Bronchus fibroblast of lung (primary cell): ENCODE measurements at places on chromosomes 12 and 14. TPM values are rescaled to one million over a fixed set of nuclear protein-coding genes. Genes with fewer than 3 reads are reported as not detected.

The ANP32D gene
- not detected in 2 replicates for total RNA-seq

The ABCC9 gene
- 0.34 and 0.45 TPM in 2 replicates for total RNA-seq

The PTPRR gene
- total RNA-seq = not detected in 2 replicates

The CACNA2D4 gene
- 1.0 and 1.7 TPM in 2 replicates for total RNA-seq

The C1R gene
- total RNA-seq = 101 and 103 TPM in 2 replicates
